Activated gamma-delta T cell treated with Interleukin-2 at 50 U/mL for 16 hours (primary cell): ENCODE measurements at places on chromosomes 12 and 14.

DNA sequence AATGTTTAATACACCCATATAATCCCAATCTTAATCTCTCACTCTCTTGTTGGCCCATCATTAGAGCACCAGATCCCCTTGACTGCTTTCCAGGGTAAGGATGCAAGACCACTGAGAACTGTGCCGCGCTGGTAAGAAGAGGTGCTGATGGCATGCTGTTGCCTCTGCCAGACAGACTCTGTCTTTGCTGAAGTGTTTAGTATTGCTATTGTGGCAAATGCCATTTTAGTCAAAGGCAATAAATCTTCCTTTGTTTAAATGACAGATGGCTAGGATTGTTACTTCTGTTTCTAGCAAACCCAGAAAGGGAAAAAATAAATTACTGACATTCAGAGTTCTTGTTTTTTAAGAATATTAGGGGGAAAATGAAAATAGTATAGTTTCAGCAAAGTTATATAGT is 152.3 kb downstream of the MON2 start:
- DNase-seq: no peak

DNA sequence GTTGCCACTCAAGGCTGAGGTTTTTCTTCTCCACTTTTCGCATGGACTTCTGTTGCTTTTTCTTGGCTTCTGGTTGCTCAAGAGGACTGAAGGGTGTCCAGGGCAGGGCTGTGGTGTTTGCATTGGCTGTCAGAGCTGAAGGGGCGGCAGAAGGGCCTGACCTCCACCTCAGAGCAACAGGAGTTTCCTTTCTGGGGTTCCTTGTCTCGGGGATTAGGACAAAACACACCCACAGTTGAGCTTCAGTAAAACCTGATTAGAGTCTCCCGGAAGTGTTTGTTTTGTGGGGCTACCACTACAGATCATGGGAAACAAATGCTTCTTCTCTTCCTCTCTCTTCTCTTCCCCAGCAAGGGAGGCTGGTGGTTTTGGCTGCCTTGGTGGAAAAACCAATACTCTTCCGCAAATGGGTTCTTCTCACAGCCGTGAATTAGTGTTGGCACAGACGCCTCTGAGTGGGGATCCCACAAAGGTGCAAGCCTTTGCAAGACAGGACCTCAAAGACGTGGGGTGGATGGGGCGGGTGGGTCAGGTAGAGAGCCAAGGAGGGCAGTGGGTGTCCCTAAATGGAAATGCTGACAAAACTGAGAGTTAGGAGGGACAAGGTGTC is 317.7 kb upstream of the TBX3 start:
- DNase-seq: no peak

DNA sequence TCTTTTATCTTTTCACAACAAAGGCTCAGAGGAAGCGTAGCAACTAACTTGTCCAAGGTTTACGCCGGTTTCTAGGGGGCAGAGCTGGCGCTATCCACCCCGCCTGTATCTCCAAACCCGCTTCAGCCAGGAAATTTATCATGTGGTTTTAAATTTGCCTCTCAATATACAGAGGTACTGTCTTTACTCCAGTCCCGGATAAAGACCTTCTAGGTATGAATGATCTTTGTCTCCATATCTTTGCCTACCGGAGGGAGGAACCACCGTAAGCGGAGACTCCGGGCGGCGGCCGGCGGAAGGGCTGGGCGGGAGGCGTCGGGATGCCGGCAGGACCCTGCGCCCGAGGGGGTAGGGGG is 693 bp upstream of the RIMKLB start:
- DNase-seq: no peak

- DNase-seq: no peak
Measured at GRCh38 chr14:93648440-93649168, 139.7 kb downstream of the PRIMA1 start.

- DNase-seq: no peak
Measured at GRCh38 chr12:32270818-32271710, 128.3 kb upstream of the FGD4 start.

DNA sequence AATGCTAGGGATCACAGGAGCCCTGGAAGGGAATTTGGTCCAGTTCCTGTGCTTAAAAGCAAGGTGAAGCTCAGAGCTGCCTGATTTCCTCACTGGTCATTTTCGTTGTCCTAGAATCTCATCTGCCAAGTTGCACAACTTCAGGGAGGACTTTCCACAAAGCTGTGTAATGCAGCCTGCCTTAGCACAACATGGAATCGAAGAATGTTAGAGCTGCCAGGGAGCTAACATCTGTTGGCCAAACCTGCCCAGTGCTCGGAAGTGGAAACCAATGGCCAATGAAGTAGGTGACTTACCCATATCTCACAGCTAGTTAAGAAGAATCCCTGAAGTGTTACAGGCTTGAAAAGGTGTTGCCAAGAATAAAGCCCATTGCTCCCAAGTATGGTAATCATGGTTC is 79.9 kb upstream of the SSTR1 start:
- no peak for DNase-seq

GRCh38 chr12:12759234-12759915 is 26.1 kb upstream of the APOLD1 start:
- DNase-seq: no peak

- DNase-seq: no peak
Measured at GRCh38 chr12:90938451-90938850, 16.5 kb downstream of the CCER1 start.

DNA sequence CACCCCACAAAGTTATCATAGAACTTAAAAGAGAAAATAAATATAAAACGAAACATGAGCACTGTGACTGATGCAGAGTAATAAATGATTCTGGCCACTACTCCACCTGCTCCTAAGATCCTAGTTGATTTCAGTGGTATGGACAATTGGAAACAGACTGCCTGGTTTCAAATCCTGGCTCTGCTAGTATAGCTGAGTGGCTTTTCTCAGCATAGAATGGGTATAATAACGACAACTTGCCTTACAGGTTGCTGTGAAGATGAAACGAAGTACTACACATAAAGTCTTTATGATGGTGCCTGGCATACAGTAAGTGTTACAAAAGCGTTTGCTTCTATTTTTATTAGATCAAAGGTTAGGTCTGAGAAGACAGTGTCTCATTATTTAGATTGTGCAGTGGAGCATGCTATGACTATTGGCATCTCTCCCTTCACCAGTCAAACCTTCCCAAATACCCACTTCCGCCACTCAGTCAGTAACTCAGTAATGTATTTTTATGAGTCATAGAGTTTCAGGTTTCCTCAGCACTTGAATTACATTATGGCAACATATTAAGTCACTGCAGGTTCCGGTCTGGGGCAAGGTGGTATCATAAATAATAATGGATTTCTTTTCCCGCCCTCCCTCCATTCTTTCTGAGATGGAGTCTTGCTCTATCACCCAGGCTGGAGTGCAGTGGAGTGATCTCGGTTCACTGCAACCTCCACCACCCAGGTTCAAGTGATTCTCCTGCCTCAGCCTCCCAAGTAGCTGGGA is 29.7 kb upstream of the NR2C1 start:
- DNase-seq: no peak

DNA sequence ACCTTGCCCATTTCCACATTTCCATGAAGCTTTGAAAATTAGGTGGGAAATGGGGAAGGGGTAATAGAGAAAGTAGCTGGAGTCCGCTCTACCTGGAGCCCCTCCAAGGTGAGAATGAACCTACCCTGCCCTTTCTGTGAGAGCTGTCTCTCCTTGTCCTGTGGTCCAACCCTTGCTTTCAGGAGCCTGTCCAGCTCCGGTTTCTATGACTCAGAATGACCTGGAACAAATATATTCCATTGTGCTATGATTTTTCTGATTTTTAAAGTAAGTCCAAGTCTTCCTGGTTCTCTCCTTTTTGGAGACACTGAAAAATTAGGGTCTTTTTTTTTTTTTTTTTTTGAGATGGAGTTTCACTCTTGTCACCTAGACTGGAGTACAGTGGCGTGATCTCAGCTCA is 89.1 kb upstream of the VASH1 start:
- DNase-seq: no peak

GRCh38 chr14:29584992-29585391 is 342.7 kb downstream of the PRKD1 start:
- DNase-seq: no peak

DNA sequence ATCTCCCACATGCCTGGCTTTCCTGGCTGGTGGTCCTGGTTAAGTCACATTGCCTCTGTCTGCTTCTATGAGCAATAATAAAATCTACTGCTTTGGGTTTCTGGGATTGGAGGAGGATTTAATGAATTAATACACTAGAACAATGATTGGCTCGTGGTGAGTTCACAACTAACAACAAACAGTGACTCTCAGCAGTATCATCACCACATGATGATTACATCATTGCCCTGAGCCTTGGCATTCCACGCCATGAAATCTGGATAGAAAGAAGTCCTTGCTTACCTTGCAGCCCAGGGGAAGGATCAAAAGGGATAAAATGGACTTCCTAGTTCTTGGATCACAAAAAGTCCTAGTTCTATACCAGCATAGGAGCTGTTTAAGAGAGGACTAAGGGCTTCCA is 1069.0 kb downstream of the VRK1 start:
- no peak for DNase-seq

DNA sequence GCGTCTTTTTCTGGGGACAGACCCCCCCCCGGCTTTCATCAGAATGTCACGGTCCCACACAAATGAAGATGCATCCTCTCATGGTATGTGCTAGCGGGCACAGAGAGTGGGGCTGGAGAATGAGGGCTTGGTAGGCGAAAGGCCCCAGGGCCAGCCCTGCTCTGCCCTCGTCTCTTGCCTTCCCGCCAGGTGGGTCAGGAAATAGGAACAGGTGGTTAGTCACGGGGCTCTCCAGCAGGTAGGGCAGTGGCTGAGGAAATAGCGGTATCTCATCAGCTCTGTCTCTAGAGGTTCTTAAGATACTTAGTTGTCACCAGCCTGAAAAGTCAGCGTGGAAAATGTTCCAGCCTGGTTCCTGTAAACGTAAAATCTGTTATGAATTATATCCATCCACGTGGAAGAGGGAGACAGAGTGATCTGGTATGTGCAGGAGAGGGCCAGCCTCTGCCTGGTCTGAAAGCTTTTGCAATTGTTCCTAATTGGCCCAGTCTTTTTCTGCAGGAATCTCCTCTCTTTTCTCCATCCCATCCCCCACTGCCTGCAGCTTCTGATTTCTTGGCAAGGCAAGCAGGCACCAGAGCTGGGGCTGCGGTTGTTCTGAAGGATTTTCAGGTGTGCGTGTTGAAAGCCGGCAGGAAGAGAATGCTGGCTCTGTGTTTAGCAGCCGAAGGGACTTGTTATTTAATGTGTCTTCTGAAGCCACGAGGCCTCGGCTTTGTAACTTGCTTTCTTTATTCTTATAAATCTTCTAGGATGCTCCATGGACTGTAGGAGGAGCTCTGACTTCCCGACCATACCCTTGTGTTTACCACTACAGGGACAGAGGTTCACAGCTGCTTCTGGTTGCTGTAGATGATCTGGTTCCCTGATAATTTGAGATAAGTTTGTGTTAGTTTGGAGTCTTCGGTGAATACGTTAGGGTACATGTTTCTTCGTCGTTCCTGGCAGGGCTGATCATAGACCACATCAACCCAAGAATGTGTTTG is 131.1 kb downstream of the CACNA1C start:
- DNase-seq: no peak

GRCh38 chr12:3928538-3929184 is 55.5 kb upstream of the PARP11 start:
- no peak for DNase-seq

DNA sequence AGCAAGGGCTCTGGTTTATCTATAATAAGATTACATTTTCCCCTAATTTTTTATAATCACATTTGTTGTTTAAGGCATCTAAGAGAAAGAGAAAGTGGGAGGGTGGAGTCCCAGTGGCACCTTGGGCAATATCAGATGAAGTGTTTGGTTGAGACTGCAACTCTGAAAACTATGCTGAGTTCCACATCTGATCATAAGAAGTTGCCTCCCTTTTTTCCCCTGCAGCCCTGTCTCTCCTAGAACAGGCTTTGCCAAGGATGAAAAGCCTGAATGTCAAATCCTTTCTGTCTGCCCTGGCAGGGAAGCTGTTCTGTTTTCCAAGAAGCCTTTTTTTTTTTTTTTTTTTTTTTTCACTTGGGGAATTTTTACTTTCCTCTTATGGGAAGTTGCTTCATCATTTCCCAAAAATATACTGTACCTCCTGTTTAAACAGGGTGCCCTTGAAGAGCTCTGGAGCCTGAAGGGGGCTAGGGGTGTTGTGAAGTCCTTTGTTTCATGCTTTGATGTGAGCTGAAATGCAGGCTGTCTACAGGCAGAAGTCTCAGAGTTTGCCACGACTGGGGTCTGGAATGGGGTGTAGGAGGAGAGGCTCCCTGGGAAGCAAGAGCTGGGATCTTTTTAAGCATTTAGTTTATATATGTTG is 71.3 kb downstream of the SUSD6 start:
- no peak for DNase-seq

DNA sequence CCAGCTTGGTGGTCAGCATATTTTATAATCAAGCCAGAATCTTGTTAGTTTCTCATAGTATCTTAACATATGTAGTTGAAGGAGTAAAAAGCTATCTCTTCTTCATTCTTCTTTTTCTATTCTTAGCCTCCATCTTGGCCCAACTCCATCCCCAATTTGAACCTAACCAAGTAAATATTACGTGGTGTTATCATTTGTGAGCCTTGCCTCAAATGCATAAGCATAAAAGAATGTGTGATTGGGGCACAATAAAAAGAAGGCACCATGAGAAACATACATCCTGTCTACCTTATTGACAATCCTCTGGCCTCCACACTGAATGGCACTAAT is 181.4 kb upstream of the BMP4 start:
- no peak for DNase-seq

- no peak for DNase-seq
Measured at GRCh38 chr12:59834659-59835474, 239.0 kb downstream of the SLC16A7 start.

- DNase-seq: no peak
Measured at GRCh38 chr14:75426332-75427125, 1.3 kb upstream of the JDP2 start.

DNA sequence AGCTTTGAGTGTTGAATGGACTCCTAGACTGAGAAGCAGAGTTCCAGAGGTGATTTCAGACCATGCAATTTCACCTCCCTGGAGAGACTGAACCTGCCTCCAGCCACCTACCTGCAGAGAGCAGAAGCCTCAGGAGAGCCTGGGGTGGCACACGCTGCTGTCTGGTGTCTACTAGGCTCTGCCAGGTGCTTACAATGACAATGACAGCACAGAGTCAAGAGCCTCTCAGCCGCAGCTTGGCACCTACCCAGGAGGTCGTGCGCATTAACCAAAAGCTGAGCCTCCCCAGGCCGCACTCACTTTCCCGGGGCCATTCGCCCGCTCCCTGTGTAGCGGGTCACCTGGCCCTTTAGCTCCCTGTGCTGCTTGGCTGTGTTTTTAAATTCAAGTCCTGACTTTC is 63.2 kb downstream of the TESC start:
- no peak for DNase-seq

DNA sequence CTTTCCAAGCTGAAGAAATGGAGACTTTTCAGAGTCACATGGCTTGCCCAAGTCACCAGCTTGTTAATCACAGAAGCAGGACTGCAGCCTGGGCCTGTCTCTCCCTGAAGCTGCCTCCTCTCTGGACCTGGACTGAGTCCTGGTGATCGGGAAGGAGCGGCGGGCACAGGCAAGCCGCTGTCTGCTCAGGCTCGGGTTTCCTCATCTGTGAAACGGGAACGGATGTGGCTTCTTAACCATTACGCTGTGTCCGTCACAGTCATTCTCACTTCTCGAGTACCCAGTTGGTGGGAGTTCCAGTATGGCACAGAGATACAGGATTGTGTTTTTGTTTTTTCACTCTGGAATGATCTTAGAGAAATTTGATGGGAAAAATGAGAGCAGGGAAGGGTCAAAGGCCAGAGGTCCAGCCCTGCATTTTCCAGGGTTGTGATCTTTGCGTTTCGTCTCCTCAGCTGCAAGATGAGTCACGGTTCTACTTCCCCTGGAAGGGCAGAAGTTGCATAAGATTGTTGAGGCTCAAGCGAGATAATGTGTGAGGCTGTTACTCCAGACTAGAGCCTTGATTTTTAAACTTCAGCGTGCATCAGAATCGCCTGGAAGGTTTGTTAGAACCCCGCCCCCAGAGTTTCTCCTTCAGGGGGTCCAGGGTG is 7.6 kb upstream of the LRTM2 start:
- DNase-seq: no peak
